ENCODE measurements at places on chromosomes 1 and 21.

GRCh38 chr1:74425676-74426075 is 86.7 kb downstream of the LRRC53 start:
- no peak for DNase-seq

DNA sequence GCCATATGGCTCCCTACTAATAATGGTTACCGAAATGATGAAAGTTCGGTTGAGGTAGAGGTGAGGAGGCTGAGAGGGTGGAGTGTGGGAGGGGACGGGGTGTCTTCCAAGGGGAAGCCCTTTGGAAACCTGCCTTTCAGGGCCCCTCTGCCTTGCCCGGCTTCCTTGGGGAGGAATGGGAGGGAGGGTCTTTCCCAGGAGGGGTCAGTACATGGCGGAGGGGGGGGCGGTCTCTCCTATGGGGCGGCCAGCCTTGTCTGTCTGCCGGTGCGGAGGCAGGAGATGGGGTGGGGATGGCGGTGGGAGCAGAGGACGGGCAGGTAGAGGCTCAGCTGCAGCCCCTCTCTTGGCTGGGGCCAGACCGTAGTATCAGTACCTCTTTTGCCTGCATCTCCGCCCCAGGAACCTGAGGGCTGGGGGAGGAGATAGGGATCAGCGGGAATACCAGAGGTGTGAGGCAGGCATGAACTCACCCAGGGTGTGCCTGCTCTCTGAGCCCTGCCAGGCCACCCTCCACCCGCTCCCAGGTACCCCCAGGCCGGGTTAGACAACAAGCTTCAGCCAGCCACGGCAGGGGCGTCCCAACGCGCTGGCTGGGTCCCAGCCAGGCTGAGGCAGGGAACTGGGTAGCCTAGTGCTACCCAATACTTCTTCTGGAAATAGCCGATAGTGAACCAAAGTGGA is 79.4 kb upstream of the POU3F1 start:
- no peak for DNase-seq

GRCh38 chr1:215645861-215646260 is 78.8 kb downstream of the KCTD3 start:
- no peak for DNase-seq

- peak; percentile 50 for DNase-seq
These were observed 19.3 kb downstream of the HS2ST1 start for GRCh38 chr1:86933562-86934377.

DNA sequence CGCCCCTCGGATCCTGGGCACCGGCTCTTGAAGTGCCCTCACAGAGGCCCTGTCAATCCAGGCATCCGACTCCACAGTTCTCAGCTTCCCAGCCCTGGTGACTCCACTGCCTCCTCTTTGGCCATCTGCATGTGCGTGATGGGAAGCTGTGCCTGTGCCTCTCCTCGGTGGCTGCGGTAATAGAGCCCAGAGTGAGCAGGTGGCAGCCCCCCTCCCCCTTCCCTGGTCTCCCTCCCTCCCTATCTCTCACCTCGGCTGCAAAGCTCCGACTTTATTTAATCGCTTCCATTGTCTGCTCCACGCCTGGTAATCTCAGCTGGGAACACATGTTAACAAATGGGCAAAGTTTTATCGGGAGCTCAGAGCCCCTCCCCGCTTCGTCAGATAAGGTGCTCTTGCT is 91.9 kb downstream of the IGSF21 start:
- no peak for DNase-seq

DNA sequence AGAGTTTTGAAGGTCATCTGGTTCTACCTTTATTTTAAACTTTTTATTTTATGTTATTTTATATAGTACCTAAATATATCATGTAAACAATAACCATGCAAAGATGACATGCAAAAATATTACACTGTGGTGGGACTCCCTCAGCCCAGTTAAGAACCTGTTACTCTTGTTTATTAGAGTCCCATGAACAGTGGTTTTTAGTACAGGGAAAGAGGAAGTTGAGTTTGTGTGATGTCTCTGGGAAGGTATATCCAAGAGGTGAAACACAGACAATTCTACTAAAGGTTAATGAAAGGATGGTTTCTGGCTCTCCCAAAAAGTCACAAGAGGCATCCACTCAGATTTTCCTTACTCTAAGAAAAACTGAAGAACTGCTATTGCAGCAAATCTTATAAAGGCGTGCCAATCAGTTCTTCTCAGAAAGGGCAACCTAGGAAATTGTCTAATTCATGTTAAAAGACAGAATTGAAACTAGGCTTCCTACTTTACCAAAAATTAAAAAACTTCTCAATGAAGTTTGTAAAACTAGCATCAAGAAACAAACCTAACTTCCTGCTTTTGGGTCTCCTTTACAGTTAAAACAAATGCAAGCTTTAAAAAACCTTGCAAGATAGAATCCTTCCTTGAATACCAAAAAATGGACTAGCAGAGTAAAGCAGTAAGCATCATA is 19.9 kb downstream of the GFI1 start:
- DNase-seq: no peak

Data from cardiac muscle cell (in vitro differentiated cells and primary cell).